Sigmoid colon (tissue), 7 donors: ENCODE measurements at places on chromosomes 4 and X. TPM values are rescaled to one million over a fixed set of nuclear protein-coding genes. Genes with fewer than 3 reads are reported as not detected.

FSTL5 gene
- 0.42 TPM for polyA plus RNA-seq

PNMA6F gene
- polyA plus RNA-seq, result not detected

MAOB gene
- polyA plus RNA-seq, result 5.2 TPM

CT55 gene
- not detected for polyA plus RNA-seq

NAA11 gene
- polyA plus RNA-seq, result not detected

PHOX2B gene
- 1.6 TPM for polyA plus RNA-seq

CXCL6 gene
- polyA plus RNA-seq, result 1.5 TPM

GASK1B gene
- polyA plus RNA-seq, result 9.6 TPM

EDA2R gene
- polyA plus RNA-seq, result 0.67 TPM

ARHGEF38 gene
- polyA plus RNA-seq, result 1.9 TPM

TMPRSS11A gene
- not detected for polyA plus RNA-seq

PAGE4 gene
- not detected for polyA plus RNA-seq

EXOC1L gene
- polyA plus RNA-seq, result not detected

HHIP gene
- polyA plus RNA-seq, result 0.60 TPM
